Cardiac atrium fibroblast (primary cell): ENCODE measurements at places on chromosomes 6 and 20. TPM values are rescaled to one million over a fixed set of nuclear protein-coding genes. Genes with fewer than 3 reads are reported as not detected.

ABHD16B gene
- not detected in 2 replicates for total RNA-seq

FAM83C gene
- not detected in 2 replicates for total RNA-seq

SCGN gene
- total RNA-seq: not detected in 2 replicates

SIRPA gene
- 11.7 and 20.1 TPM in 2 replicates for total RNA-seq

FERMT1 gene
- 1.4 and 2.3 TPM in 2 replicates for total RNA-seq

CABLES2 gene
- 2.6 and 3.4 TPM in 2 replicates for total RNA-seq

SYCP2 gene
- 0.18 and 0.32 TPM in 2 replicates for total RNA-seq

HUS1B gene
- total RNA-seq: not detected in 2 replicates

FAM217A gene
- total RNA-seq: not detected in 2 replicates

CST3 gene
- 815 and 985 TPM in 2 replicates for total RNA-seq

MUCL3 gene
- not detected in 2 replicates for total RNA-seq

RNF114 gene
- total RNA-seq: 54.9 and 97.1 TPM in 2 replicates

CLPSL1 gene
- not detected in 2 replicates for total RNA-seq

CALHM6 gene
- 1.1 and 3.4 TPM in 2 replicates for total RNA-seq

FAXC gene
- 1.5 TPM in 1 of 2 replicates, not detected in the other for total RNA-seq

PLN gene
- total RNA-seq: not detected in 2 replicates

CDH26 gene
- 0.32 TPM in 1 of 2 replicates, not detected in the other for total RNA-seq

KCNK16 gene
- not detected in 2 replicates for total RNA-seq

CGA gene
- total RNA-seq: not detected in 2 replicates

BHLHE23 gene
- total RNA-seq: not detected in 2 replicates

PAK5 gene
- not detected in 2 replicates for total RNA-seq

BFSP1 gene
- 0.36 and 2.3 TPM in 2 replicates for total RNA-seq

LSM14B gene
- total RNA-seq: 23.2 and 27.3 TPM in 2 replicates

MYL9 gene
- total RNA-seq: 97.7 and 116 TPM in 2 replicates

ZNF391 gene
- 0.90 and 1.3 TPM in 2 replicates for total RNA-seq

FGD2 gene
- not detected in 2 replicates for total RNA-seq

CCN6 gene
- total RNA-seq: 0.16 TPM in 1 of 2 replicates, not detected in the other

EBF4 gene
- 0.49 and 1.4 TPM in 2 replicates for total RNA-seq

CCN2 gene
- 511 and 668 TPM in 2 replicates for total RNA-seq

ZC2HC1B gene
- total RNA-seq: not detected in 2 replicates

SYCP2L gene
- not detected in 2 replicates for total RNA-seq

CDH4 gene
- 0.32 and 0.54 TPM in 2 replicates for total RNA-seq

CAGE1 gene
- total RNA-seq: not detected in 2 replicates

SASH1 gene
- total RNA-seq: 27.8 and 30.1 TPM in 2 replicates

HSPA1L gene
- 0.49 TPM in 1 of 2 replicates, not detected in the other for total RNA-seq

RAET1G gene
- 0.97 TPM in 1 of 2 replicates, not detected in the other for total RNA-seq

TMEM200A gene
- 0.90 and 2.8 TPM in 2 replicates for total RNA-seq

TTK gene
- 2.9 and 11.2 TPM in 2 replicates for total RNA-seq

LRRC1 gene
- total RNA-seq: 2.7 and 3.2 TPM in 2 replicates

ZNF165 gene
- total RNA-seq: 0.16 and 0.36 TPM in 2 replicates

THBS2 gene
- total RNA-seq: 586 and 600 TPM in 2 replicates

CLPSL2 gene
- total RNA-seq: not detected in 2 replicates

ID4 gene
- total RNA-seq: 27.7 and 30.9 TPM in 2 replicates

RGS17 gene
- 1.8 and 4.0 TPM in 2 replicates for total RNA-seq

RAD21L1 gene
- not detected in 2 replicates for total RNA-seq

ZBTB46 gene
- 3.4 and 3.9 TPM in 2 replicates for total RNA-seq

SPATA25 gene
- not detected in 2 replicates for total RNA-seq

PKHD1 gene
- total RNA-seq: not detected in 2 replicates

CBFA2T2 gene
- 3.2 and 3.6 TPM in 2 replicates for total RNA-seq

PERP gene
- total RNA-seq: 12.8 and 25.3 TPM in 2 replicates

MARCKS gene
- total RNA-seq: 65.3 and 82.0 TPM in 2 replicates

MICAL1 gene
- total RNA-seq: 71.3 and 72.0 TPM in 2 replicates
